ENCODE measurements at places on chromosomes 4 and X. TPM values are rescaled to one million over a fixed set of nuclear protein-coding genes. Genes with fewer than 3 reads are reported as not detected.
A peak's percentile ranks its signal among the peaks of the same experiment; 100 is the strongest.

DNA sequence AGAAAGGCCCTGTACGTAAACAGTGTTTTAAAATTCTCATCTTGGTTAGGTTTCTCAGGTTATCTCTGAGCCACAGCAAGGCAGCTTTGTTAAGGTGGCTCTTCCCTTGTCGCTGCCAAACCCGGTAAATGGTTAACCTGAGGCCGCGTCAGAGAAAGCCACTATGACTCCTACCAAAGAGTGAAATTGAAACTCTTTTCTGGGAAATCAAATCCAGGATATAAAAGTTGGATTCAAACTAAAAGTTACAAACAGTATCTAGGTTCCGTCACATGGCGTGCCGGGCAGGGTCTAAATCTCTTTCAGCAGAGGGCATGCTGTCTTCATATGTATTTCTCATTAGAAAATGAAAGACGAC lies 433 bp downstream of the MMAA start:
- peak; percentile 69 for DNase-seq

GRCh38 chr4:56298236-56298635 lies 89.1 kb downstream of the AASDH start:
- DNase-seq: no peak

DNA sequence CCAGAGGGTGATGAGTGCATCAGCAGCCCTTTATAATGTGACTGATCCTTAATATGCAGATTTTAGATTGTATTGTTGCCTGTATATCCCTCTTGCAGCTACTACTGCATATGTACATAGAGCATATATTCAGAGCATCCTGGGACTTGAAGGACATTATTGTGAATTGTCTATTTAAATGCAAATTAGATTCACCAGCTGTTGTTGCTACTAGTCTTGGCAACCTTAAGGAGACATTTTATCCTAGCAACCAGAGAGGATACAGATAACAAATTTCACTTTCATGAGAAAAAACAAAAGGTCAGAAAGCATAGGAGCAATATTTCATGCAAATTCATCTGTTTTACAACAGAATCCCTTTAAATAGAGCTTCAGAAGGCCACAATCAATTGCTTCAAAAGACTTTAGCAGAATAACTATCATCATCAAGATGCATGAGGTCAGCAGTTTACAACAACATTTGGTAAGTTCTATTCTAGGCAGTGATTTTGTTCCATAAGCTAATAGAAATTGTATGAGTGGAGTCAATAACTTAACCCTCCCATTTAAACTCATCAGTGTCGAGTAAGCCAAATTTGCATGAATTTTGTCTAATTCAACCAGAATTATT lies 148.6 kb downstream of the GC start:
- DNase-seq: no peak

The FGA gene
- total RNA-seq: not detected

The LIAS gene
- 16.1 TPM for total RNA-seq

GRCh38 chrX:42017971-42018370 lies 94.6 kb upstream of the CASK start:
- no peak for DNase-seq

GRCh38 chr4:33841120-33841519 lies 2403.2 kb downstream of the ARAP2 start:
- DNase-seq: no peak

- DNase-seq: no peak
These were observed 338.3 kb upstream of the GALNT7 start for GRCh38 chr4:172830295-172830764.

GRCh38 chr4:182062458-182062857 lies 180.7 kb upstream of the TENM3 start:
- no peak for DNase-seq

DNA sequence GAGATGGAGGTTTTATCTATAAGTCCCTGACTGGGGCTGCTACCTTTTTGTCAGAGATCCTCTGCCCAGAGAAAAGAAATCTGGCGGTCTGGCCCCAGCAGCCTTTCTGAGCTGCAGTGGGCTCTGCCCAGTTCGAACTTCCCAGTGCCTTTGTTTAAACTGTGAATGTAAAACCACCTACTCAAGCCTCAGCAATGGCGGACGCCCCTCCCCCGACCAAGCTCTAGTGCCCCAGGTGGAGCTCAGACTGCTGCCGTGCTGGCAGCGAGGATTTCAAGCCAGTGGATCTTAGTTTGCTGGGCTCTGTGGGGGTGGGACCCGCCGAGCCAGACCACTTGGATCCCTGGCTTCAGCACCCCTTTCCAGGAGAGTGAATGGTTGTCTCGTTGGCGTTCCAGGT lies 121.8 kb downstream of the TSPAN5 start:
- DNase-seq: no peak

The TCEAL9 gene
- total RNA-seq: 1.2 TPM

- DNase-seq: no peak
These were observed 185.7 kb downstream of the AFAP1 start for GRCh38 chr4:7753931-7754465.

DNA sequence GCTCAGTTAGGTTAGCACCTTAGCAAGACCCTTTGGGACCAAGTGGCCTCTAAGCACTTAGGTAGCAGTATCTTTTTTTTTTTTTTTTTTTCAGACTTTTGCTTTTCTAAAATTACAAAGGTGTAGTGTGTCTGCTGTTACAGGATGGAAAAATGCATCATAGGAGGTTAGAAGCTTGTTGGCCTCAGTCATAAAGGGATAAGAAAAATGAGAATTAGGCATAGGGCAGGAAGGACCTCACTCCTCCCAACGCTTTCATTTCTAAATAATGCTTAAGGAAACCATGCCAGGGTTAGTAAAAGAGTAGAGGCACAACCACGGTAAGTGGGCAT lies 148.4 kb upstream of the PLAC1 start:
- no peak for DNase-seq

- no peak for DNase-seq
These were observed 265.8 kb upstream of the SMIM31 start for GRCh38 chr4:164488114-164488513.

The HPF1 gene
- 17.4 TPM for total RNA-seq

The CENPVL2 gene
- total RNA-seq: not detected

The NR0B1 gene
- total RNA-seq: not detected

The DSPP gene
- not detected for total RNA-seq

- DNase-seq: no peak
These were observed 51.4 kb upstream of the RAPGEF2 start for GRCh38 chr4:159051245-159052071.

- DNase-seq: peak; percentile 85
These were observed 3.6 kb downstream of the MAGIX start for GRCh38 chrX:49165901-49166881.

DNA sequence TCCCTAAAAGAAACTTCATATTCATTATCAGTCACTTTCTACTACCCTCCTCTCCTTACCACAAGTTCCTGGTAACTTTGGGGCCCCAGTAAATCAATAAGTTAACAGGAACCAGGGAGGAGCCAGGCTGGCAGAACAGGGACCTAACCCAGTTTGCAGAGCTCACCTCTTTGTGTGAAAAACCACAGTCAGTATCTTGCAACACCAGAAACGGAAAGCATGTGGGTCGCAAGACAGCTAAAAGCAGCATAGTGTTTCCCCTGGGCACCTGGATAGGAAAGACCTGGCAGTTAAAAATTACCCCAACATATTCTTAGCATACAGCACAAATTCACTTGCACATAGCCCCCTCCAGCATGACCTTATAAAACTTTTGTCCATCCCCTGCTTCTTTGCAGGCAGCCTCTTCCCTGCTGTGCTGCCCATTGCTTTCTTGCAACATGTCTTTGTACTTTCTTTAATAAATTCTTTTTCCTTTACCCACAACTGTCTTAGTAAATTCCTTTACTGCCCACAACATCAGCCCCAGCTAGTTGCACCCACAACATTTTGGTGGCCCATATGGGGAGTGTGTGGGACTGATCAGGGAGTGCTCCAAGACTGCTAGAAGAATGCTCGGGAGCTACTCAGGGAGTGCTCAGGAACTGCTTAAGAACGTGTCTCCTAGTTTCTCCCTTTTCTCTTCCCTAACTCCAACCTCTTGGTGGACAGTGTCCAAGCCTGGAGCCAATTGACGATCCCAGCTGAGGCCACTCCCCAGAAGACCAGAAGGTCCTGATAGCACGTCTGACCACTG lies 83.4 kb downstream of the MSN start:
- DNase-seq: peak; percentile 67

DNA sequence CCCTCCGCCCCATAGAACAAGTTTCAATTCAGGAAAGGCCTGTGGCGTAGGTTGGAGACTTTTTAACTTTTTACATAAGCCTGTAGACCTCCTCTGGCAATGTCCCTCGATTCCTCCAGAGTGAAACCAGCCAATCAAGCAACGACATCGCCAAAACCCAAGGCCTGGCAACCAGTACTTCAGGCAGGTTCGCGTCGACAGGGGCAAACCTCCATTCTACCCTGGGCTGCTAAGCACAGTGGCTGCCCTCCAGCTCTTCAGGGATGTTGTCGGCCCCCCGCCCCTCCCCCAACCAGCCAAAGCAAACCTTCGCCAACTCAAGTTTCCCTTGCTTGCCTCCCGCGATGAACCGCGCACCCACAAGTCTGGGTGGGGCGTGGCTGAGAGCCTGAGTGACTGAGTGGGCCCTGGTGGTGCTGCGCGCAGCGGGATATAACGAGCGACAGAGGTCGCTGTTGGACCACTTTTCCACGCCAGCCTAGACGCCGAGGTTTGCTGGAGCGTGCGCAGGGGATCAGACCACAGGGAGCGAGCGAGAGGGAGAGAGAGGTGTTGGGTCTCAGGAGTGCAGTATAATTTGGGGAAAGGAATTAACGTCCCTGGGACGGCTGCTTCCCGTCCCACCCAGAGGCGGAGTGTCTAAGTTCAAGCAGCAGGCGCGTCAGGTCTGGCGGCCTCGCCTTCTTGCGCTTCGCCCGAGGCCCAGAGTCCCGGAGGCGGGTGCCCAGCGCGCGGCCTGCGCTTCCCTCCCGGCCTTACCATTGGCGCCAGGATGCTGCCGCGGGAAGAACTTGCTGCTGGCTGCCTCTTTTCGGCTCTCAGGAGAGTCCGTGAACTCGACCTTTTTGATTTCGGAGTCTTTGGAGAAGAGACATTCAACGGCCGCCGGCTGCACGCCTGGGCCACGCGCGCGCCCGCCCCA lies 9.0 kb upstream of the PITX2 start:
- DNase-seq: peak; percentile 49
